Stimulated activated CD4-positive, alpha-beta T cell treated with anti-CD3 and anti-CD28 coated beads, Interleukin-1b, Interleukin-23, amount 100 ng/mL, for 48 hours (primary cell): ENCODE measurements at places on chromosomes 5 and 9.

DNA sequence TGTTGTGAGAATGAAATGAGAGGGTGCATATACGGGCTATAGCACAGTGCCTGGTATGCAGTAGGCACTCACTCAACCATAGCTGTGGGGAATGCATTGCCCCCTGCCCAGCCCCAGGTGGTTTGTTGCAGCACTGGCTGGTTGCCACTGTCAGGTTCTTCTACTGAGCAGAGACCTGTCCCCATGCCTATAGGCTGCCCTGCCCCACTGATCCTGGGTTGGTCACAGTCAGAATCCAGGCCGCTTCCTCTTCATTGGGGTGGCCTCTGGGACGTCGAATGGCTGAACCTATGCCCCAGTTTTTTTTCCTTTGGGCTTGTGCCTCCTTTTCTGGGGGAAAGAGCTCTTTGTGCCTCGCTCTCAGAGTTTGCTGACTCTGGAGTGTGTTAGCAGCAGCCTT lies 74.6 kb downstream of the RGS3 start:
- DNase-seq = no peak

DNA sequence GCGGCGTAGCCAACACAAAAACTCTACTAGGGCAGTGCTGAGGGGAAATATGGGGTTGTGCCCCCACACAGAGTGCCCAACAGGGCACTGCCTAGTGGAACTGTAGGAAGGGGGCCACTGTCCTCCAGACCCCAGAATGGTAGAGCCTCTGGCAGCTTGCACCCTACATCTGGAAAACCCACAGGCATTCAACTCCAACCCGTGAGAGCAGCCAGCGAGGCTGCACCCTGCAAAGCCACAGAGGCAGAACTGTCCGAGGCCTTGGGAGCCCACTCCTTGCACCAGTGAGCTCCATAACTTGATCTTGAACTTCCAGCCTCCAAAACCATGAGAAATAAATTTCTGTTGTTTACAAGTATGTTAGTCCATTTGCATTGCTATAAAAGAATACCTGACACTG lies 27.7 kb downstream of the GRAMD2B start:
- DNase-seq = no peak

DNA sequence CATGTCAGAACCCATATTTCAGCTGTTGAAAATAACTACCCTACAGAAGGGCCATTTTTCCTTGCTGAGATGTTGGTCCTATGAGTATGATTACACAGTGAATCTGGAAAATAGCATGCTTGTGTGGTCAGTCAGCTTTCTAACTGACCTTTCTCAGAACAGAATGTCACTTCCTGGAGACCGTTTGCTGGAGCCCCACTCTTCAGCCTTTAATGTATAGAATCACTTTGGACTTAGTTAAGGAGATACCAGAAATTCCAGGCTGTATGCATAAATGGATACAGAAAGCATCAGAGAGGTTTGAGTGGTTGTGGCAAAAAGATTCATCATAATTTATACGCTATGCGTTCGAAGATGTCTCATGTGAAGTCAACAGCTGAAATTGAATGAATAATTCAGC lies 488.1 kb downstream of the EBF1 start:
- DNase-seq = no peak

GRCh38 chr5:43215073-43215631 lies 23.1 kb downstream of the NIM1K start:
- no peak for DNase-seq

DNA sequence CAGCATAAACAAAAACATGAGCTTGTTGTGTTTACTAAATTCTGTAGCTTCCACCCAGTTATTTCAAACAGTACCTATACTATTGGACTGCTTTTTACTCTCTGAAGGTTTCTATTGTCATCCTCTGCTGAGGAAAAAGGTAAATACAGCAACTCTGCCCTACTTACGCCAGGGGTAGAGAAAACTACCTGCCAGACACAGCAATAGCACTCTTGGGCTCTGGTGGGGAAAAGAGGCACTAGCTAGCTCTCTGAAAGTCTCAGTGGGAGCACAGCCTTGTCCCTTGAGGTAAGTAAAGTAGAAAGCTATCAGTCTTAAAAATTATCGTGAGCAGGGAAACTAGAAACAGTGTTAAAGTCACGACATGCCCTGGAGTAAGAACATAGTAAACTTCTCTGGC lies 3.7 kb downstream of the HCN1 start:
- DNase-seq = no peak

DNA sequence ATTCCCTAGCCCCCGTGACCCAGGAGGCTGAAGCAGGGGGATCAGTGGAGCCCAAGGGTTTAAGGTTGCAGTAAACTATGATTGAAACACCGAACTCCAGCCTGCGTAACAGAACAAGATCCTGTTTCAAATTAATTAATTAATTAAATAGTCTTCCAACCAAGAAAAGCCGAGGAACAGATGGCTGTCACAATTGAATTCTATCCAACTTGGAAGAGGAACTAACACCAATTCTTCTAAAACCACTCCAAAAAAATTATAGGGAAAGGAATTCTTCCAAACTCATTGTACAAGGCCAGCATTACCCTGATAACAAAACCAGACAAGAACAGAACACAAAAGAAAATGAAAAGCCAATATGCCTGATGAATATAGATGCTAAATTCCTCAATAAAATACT lies 43.4 kb upstream of the RGS7BP start:
- DNase-seq = no peak

DNA sequence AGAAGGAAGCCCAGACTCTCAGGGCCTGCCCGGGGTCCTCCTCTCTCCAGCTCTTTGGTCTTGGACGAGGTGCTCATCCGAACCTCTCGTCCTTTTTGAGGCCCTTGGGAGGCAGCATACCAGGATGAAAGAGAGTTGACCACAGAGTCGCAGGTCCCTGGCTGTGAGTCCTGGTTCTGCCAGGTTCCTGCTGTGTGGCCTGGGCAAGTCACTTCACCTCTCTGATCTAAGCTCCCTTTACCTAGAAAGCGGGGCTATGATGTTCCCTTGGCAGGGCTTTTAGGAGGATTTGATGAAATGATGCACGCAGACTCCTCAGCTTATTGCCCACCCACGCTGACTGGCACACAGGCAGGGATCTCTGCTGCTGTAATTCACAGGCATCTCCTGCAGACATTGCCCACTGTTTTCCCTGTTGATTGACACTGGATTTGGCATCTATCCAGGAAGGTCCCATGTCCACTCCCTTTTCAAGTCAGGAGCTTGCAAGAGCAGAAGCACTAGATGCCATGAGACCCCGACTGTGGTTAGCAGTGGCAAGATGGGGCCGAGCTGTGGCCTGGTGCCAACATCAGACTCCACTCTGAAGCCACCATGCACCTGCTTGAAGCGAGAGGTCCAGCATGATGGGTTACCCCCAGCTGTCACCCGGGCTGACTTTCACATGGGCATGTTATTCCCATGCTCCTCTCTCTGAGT lies 71.5 kb downstream of the MACROH2A1 start:
- no peak for DNase-seq

DNA sequence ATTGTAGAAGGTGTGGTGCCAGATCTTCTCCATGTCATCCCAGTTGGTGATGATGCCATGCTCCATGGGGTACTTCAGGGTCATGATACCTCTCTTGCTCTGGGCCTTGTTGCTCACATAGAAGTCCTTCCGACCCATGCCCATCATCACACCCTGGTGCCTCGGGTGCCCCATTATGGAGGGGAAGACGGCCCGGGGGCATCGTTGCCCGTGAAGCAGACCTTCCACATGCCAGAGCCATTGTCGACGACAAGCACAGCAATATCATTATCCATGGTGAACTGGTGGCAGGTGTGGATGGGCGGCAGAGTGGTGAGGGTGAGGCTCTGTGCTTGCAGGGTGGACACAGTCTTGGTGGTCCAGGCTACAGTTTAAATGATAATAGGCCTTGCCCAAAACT lies 24.8 kb upstream of the RAPGEF6 start:
- DNase-seq = no peak

GRCh38 chr5:163433271-163433670 lies 4.1 kb upstream of the CCNG1 start:
- no peak for DNase-seq

GRCh38 chr9:28190981-28191380 lies 617.7 kb upstream of the C9orf72 start:
- DNase-seq = no peak

GRCh38 chr5:29642601-29643000 lies 1550.9 kb upstream of the CDH6 start:
- no peak for DNase-seq

DNA sequence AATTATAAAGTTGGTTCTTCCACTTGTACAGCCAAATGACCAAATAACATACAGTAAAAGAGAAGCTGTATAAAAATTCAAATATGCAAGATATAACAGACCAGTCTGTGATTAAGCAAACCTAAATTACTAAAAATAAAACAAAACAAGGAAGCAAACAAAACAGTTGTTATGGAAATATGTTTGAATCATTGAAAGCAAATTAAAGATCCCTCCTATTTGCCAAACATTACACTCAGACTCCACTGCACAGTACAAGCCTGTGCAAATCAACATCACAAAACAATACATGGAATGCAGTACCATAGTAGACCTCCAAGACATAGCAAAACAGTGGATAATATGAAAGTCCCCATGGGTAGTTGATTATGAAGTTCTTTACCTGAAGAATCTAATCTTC lies 288.1 kb upstream of the PTGER4 start:
- no peak for DNase-seq

- no peak for DNase-seq
These were observed 40.8 kb downstream of the CSF1R start for GRCh38 chr5:150045549-150045948.

DNA sequence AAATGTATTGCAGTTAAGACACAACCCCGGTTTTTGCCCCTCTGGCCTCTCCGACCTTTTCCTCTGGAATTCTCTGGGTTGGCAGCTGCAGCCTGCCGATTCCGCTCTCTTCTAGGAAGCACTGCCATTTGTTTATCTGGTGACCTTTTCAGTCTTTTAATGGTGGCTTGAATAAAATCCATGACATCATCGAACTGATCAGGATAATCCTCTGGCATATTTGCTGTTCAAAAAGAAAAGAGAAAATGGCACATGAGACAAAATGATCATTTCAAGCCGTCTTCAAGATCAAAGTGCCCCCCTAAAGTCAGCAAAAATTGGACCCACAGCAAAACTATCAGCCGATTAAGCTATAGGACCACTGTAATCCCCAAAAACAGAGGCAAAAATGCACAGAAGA lies 23.9 kb downstream of the GDNF start:
- no peak for DNase-seq

GRCh38 chr5:146409054-146409671 lies 38.0 kb upstream of the TCERG1 start:
- no peak for DNase-seq

- DNase-seq = no peak
These were observed 71.5 kb downstream of the PSMB7 start for GRCh38 chr9:124343533-124344290.

- no peak for DNase-seq
These were observed 159.9 kb downstream of the OLFM1 start for GRCh38 chr9:135247227-135247930.

DNA sequence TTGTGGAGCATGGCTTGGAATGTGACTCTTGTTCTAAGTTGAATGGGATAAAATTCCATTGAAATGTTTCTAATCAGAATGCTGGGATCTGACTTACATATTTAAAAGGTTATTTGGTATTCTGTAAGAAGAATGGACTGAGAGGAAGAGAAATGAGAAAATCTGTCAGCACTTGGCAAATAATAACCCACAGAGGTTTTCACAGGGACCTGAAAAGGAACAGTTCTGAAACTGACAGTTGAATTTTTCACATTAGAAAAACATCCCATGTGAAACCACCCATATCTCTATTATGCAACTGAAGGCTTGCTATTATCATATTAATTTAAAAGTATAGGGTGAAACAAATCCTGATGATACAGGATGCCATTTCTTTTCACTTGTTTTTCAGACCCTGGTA lies 302.7 kb downstream of the EPB41L4A start:
- no peak for DNase-seq
